ENCODE measurements at places on chromosomes 1 and 21. TPM values are rescaled to one million over a fixed set of nuclear protein-coding genes. Genes with fewer than 3 reads are reported as not detected.

LCA5L gene
- total RNA-seq: 0.82 TPM

HAO2 gene
- not detected for total RNA-seq

DNA sequence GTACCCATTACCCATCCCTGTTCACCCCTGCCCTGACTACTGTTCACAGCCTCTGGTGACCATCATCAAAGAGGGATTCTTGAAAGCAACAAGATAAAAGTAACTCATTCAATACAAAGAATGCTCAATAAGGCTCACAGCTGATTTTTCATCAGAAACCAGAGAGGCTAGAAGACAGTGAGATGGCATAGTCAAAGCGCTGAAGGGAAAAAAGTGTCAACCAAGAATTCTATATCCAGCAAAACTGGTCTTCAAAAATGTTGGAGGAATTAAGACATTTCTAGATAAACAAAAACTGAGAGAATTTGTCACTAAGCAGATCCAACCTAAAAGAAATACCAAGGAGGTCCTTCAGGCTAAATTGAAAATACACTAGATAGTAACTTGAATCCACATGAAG lies 27.1 kb downstream of the CSF1 start:
- H3K36me3 ChIP-seq: no peaks in the 10 kb centered on the region
- no peaks in the 10 kb centered on the region for H3K4me1 ChIP-seq
- H3K27ac ChIP-seq: no peak overlapping the region

- no peak overlapping the region for H3K4me3 ChIP-seq
- H3K27me3 ChIP-seq: no peaks in the 10 kb centered on the region
- no peak for DNase-seq
- H3K36me3 ChIP-seq: no peaks in the 10 kb centered on the region
Measured at GRCh38 chr1:43340559-43340958, 2.9 kb downstream of the MPL start.

DNA sequence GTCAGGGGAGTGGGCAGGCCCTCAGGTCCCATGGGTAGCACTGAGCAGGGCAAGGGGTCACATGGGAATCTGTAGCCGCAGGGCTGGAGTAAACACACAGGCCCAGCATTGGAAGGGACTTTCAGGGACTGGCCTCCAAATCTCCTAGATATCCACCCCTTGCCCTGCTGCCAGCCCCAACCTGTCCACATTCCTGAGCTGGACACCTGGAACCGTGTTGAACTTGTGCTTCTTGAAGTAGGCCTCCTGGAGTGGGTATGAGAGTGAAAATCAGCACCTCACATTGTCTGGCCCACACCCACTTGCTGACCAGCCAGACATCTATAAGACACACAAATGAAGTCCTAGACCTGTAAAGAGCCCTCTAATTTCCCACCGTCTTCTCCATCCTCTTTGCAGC lies 7.7 kb downstream of the POMGNT1 start:
- no peak overlapping the region for H3K27ac ChIP-seq
- no peak overlapping the region for H3K4me3 ChIP-seq
- no peaks in the 10 kb centered on the region for H3K27me3 ChIP-seq

DNA sequence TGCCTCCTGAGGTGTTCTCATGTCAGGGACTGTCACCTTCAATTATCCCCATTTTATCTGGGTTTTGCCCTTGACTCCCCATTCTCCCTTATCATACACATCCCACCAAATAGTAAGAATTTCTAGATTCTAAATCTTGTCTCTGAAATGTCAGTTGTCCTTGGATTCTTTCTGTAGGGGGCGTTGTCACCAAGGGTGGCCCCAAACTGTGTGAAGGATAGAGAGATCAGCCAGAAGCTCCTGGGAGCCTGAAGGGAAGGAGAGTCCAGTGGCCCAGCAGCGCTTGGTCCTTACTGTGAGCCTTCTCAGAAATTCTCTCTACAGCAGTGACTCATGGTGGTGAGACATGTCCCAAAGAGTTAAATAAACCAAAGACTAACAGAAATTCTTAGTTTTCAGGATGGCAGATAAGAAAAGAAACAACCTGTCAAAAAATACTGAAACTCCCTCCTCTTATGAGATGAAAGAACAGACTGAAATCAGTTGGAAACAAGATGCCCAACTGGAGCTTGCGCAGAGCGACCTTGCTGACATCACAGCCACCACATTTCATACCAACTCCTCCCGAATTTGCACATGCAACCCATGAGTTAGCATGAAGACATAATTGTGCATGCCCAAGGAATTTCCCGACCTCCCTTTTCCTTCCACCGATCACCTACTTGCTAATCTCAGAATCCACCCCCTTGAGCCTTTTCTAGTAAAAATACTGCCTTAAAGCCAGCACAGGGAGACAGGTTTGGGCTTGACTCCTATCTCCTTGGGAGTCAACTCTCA lies 109.8 kb downstream of the ELAVL4 start:
- H3K36me3 ChIP-seq: no peaks in the 10 kb centered on the region
- no peaks in the 10 kb centered on the region for H3K27me3 ChIP-seq
- no peak overlapping the region for H3K27ac ChIP-seq
- H3K4me3 ChIP-seq: no peak overlapping the region
- DNase-seq: no peak

GRCh38 chr1:70779571-70779970 lies 268.0 kb downstream of the PTGER3 start:
- no peaks in the 10 kb centered on the region for H3K4me1 ChIP-seq
- DNase-seq: no peak
- no peaks in the 10 kb centered on the region for H3K36me3 ChIP-seq
- H3K27me3 ChIP-seq: no peaks in the 10 kb centered on the region
- H3K4me3 ChIP-seq: no peak overlapping the region

DNA sequence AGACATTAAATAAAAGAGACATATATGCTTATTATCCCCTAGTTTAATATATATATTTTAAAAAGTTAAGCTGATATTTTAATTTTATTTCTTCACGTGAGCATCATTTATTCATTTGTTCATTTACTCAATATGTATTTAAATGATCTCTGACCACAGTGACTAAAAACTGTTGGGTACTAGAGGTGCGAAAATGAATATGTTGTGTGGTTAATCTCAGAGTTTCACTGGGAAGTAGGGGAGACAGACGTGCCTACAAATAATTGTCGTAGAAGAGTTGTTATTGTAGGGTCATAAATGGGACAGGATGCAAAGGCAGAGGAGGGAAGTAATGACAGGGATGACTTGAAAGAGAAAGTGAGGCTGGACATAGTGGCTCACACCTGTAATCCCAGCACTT lies 213.0 kb upstream of the CACYBP start:
- H3K4me1 ChIP-seq: no peaks in the 10 kb centered on the region
- H3K27ac ChIP-seq: no peak overlapping the region
- DNase-seq: no peak
- no peaks in the 10 kb centered on the region for H3K36me3 ChIP-seq

All from sigmoid colon (tissue), 7 donors.